ENCODE measurements at places on chromosomes 13 and 19.

DNA sequence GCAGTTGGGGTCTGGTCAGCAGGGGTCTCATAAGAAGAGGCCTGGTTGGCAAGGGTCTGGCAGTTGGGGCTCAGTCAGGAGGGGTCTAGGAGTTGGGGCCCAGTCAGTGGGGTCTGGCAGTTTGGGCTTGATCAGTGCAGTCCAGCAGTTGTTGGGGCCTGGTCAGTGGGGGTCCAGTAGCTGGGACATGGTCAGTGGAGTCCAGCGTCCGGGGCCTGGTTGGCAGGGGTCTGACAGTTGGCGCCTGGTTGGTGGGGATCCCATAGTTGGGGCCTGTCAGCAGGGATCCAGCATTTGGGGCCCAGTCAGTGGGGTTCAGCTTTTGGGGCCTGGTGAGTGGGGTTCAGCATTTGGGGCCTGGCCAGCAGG, 60.5 kb upstream of the TPM4 start:
- no peak for DNase-seq

- no peak for DNase-seq
These were observed 842 bp downstream of the SIGLEC9 start for GRCh38 chr19:51125421-51126075.

- no peak for DNase-seq
These were observed 6.0 kb downstream of the SSC5D start for GRCh38 chr19:55494172-55494761.

GRCh38 chr19:43847884-43848283, 20.8 kb downstream of the ZNF283 start:
- no peak for DNase-seq

GRCh38 chr13:83672612-83673011, 209.7 kb downstream of the SLITRK1 start:
- no peak for DNase-seq

- no peak for DNase-seq
These were observed 37.4 kb downstream of the CEBPA start for GRCh38 chr19:33264881-33265445.

DNA sequence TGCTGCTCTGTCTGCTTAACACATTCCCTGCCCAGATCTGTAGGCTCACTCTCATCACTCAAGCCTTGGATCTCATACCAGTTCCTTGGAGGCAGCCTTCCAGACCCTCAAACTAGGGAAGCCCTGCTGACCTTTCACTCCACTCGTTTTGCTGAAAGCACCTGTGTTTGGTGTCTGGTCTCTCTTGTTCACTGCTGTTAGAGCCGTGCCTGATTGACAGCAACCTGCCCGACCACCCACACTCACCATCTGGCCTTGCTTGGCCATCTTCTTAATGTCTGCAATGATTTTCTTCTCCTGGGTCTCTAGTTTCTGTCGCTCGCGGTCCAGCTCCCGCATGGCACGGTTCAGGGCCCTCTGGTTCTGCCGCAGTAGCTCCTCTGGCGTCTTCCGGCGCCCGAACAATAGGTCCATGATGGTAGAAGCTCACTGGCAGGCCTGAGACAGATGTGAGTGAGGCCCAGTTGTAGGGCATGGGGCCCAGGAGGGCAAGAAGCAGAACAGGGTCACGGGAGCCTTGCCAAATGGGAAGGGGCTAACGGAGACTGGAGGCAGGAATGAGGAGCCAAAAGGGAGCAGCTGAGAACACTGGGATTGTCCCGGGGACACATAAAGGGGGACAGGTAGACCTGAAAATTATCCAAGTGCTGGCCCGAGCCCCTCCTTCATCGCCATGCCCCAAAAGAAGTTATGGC, 959 bp downstream of the CHMP2A start:
- DNase-seq, result peak; percentile 40

- no peak for DNase-seq
These were observed 63.6 kb downstream of the RGCC start for GRCh38 chr13:41520660-41521630.

- no peak for DNase-seq
These were observed 38.0 kb downstream of the FAM124A start for GRCh38 chr13:51260154-51260553.

DNA sequence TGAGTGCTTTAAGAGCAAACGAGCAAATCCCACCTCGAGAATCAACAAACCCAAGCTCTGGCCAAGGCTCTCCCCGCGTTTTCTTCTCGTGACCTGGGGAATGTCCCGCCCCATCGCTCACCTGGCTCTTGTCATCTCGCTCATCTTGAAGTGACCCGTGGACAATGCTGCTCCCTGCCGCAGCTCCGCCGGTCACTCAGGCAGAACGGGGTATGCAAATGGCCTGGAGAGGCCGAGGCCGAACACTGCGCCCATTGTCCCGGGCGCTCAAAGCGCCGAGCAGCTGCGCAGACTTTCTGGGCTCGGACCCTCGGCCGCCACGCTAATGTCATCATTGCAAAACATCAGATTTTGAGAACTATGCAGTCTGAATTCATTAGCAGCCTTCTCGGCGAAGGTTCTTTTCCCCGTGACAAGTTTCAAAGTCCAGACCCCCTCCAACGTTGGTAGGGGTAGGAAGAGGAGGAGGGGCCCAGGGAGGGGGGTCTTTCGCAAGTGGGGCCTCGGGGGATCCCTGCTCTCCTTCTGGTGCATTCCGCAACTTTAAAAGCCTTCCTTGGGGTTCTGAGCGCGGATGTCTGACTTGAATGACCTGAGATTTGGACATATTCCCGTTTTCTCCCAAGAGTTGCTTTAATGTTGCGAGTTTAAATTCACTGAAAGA, 39.7 kb downstream of the SOX1 start:
- DNase-seq, result peak; percentile 81

GRCh38 chr13:109858319-109858718, 71.9 kb upstream of the IRS2 start:
- no peak for DNase-seq

DNA sequence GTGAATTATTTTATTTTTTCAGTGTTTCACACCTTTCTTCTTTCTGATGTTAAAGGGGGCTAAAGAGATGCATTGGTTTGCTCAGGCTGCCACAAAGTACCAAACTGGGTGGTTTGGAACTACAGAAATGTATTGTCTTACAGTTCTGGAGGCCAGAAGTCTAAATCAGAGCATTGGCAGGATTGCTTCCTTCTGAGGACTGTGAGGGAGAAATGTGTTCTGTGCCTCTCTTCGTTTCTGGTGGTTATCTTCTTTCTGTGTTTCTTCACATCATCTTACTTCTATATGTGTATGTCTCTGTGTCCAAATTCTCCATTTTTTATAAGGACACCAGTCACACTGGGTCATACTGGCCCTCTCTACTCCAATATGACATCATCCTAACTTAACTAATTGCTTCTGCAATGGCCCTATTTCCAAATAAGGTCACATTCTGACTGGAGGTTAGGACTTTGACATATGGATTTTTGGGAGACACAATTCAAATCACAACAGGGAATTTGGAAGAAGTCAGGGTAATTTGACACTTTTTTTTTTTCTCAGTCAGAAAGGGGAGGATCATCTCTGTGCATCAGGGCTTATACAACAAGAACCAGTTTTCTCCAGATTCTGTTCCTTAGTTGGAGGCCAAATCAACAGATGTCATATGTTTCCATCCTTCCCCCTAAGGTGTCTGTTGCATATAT, 188.2 kb downstream of the KCNRG start:
- DNase-seq, result peak; percentile 10

DNA sequence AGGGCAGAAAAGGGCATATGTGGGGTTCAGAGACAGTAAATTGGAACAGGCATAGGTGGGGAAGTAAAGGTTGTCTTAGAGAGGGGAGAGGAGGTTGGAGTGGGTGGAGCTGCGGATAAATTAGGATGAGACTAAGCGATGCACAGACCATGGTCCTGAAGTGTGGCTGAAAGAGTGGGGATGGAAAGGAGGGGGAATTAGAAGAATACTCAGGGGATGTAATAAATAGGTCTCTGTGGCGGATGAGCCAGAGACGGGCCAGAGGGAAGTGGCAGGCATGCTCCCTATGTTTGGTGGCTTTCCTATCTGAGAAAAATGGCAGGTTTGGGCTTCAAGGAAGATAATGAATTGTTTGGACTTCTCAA, 123.4 kb downstream of the OLFM4 start:
- DNase-seq, result no peak

GRCh38 chr13:41434831-41435520, 22.4 kb upstream of the RGCC start:
- DNase-seq, result no peak

DNA sequence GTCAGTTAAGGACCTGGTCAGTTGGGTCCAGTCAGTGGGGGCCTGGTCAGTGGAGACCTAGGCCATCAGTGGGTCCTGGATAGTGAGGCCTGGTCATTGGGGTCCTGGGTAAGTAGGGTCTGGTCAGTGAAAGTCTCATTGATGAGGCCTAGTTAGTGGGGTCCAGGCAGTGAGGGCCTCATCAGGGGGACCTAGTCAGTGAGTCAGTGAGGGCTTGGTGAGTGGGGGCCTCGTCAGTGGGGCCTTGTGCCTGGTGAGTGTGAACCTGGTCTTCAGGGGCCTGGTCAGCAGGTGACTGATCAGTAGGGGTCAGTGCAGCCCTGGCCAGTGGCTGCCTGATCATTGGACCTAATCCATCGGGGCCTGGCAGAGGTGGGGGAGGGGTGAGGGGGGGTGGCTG, 42.6 kb upstream of the TPM4 start:
- no peak for DNase-seq

DNA sequence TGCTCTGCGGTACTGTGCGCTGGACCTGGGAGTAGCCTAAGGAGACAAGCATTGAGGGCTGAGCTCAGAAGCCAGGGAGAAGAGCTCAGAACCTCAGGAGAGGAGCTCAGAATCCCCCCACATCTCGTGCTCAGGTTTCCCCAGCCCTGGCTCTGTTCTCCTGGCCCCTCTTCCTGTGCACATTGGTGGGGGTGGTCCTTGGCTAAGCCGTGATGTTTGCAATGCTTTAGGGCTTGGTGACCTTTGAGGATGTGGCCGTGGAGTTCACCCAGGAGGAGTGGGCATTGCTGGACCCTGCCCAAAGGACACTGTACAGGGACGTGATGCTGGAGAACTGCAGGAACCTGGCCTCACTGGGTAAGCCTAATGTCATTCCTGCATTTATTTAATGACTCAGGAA, 6.6 kb downstream of the ZNF557 start:
- DNase-seq, result no peak

- peak; percentile 75 for DNase-seq
These were observed at the start of gene ZFR2 for GRCh38 chr19:3868770-3869456. ZFR2 (minus strand) TSS chr19:3869038; CDS start chr19:3869017, 21 bp downstream.

GRCh38 chr13:64371045-64371444, 2859.1 kb downstream of the PCDH9 start:
- DNase-seq, result no peak

GRCh38 chr13:96871469-96871868, 122.8 kb downstream of the OXGR1 start:
- no peak for DNase-seq

DNA sequence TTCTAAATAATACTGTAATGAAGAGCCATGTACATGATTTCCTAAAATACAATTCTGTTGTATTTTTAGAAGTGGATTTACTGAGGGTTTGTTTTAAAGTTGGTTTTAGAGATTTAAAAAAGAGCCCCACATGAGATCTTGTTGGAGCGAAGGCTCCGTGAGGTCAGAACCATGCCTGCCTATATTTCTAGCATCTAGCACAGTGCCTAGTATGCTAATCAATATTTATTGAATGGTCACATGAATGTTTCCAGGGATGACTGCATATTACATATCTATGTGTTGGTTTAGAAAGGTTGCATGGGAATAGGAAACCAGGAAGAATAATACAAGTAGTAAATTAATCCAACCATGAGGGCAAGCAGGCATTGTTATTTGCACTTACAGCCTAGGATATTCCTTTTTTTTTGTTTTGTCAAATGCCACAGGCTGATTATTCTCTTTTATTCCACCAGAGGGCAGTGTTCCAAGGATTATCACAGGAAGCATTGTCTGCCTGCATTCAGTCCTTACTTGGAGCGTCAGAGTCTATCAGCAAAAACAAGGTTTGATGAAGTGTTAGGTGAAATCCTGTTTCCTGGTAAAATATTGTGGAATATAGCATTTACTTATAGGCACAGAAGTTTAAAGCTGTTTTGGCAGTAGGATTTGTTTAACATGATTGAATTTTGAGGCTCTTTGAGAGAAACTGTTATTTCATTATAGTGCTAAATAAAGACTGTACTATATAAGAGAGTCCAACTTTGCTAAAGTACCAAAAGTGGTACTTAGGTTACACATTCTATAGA, 46.8 kb downstream of the COG3 start:
- peak; percentile 91 for DNase-seq

GRCh38 chr19:54541712-54542111, 31.9 kb upstream of the LILRA2 start:
- no peak for DNase-seq

DNA sequence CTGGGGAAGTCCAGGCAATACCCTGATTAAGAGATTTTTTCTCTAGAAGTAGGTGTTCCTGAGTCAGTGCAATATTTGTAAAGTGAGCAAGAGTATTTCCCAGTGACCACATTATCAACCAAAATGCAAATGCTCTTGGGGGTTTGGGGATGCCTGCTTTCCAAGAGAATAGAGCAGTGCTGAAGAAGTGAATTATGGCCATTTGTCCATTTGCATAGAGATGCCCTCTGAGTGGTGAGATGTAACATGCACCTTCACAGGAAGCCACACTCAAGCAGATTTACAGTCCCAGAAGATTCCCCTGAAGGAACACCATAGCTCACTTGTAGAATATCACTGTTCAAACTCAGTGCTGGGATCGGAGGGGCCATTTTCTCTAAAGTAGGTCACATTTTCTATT, 71.8 kb downstream of the TNFSF11 start:
- no peak for DNase-seq

GRCh38 chr19:45774765-45775164, 5.7 kb upstream of the SIX5 start:
- DNase-seq, result no peak

DNA sequence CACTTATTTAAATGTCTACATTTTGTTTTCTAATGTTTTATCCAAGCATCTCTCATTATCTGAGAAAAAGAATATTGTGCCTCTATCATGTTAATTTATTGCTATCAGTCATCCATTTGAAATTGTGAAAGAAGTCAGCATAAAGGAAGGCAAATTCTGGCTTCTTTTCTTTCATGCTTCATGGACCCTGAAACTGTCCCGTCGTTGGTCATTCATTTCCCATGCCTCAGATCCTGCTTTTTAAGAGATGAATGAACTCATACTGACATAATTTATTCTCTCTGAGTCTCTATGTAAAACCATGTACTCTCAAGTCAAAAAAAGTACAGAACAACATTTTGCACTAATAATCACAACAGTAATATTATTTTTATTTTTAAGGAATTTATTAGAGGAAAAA, 2512.0 kb downstream of the PCDH9 start:
- DNase-seq, result peak; percentile 26

DNA sequence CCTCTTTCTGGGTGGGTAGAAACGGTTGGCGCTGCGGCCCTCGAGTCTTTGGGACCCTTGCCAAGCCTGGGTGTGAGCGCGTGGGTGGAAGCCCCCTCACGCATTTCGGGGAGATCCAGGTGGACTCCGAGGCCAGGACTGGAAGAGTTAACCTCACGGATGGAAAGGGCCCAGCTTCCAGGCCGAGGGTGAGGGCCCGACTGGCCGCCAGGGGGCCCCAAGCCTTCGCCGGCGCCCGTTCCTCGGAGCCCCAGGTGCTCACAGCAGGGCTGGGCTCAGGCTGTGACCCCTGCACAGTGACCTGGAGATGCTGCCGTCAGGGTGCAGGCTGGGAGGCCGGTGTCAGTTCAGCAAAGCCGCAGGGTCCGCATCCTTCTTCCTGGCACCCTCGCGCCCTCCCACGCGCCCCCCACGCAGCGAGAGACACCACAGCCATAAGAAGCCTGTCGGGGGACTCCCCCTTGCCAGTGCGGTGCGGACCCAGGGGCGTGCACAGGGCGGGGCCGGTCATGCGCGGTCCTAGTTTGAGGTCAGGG, 34.2 kb upstream of the TMEM255B start:
- DNase-seq, result peak; percentile 92

- DNase-seq, result no peak
These were observed 11.7 kb downstream of the KCTD12 start for GRCh38 chr13:76874479-76874878.

Data from eye (tissue), 1 donor.